ENCODE measurements at places on chromosomes 12 and 14. TPM values are rescaled to one million over a fixed set of nuclear protein-coding genes. Genes with fewer than 3 reads are reported as not detected.

The FGF6 gene
- total RNA-seq = not detected

The RTN1 gene
- under 0.01 TPM for total RNA-seq

The GLI1 gene
- total RNA-seq = 0.36 TPM

The FAM181A gene
- not detected for total RNA-seq

The NUP107 gene
- total RNA-seq = 78.5 TPM

The CLEC4D gene
- not detected for total RNA-seq

The RERGL gene
- not detected for total RNA-seq

The OTUB2 gene
- 4.4 TPM for total RNA-seq

The IRAK3 gene
- 9.0 TPM for total RNA-seq

The NDRG2 gene
- 2.3 TPM for total RNA-seq

The P2RX7 gene
- 48.0 TPM for total RNA-seq

The RIPK3 gene
- total RNA-seq = 3.7 TPM

The SPIC gene
- total RNA-seq = not detected

The PZP gene
- not detected for total RNA-seq

The ATN1 gene
- 8.6 TPM for total RNA-seq

The KIF26A gene
- 0.36 TPM for total RNA-seq

The SERPINA12 gene
- total RNA-seq = not detected

The TTC9 gene
- total RNA-seq = not detected

The KRT75 gene
- not detected for total RNA-seq

The ANP32D gene
- not detected for total RNA-seq

The BCL11B gene
- total RNA-seq = under 0.01 TPM

The EIF2S3B gene
- total RNA-seq = 1.3 TPM

The KLRC3 gene
- 0.33 TPM for total RNA-seq

The RDH5 gene
- 6.5 TPM for total RNA-seq

The EGLN3 gene
- 8.3 TPM for total RNA-seq

The FKBP3 gene
- 24.0 TPM for total RNA-seq

The CABP1 gene
- total RNA-seq = not detected

The FAM222A gene
- total RNA-seq = 3.3 TPM

The MSI1 gene
- not detected for total RNA-seq

The RD3L gene
- not detected for total RNA-seq

The TUNAR gene
- total RNA-seq = not detected

The DAO gene
- total RNA-seq = not detected

The LRP1-AS gene
- total RNA-seq = not detected

The PAX9 gene
- not detected for total RNA-seq

The SINHCAF gene
- 59.7 TPM for total RNA-seq

The EML5 gene
- total RNA-seq = 0.36 TPM

The MIPOL1 gene
- 9.6 TPM for total RNA-seq

The UBC gene
- 1,186 TPM for total RNA-seq

The HOXC6 gene
- not detected for total RNA-seq

The ASCL1 gene
- total RNA-seq = not detected

The PTCSC3 gene
- total RNA-seq = not detected

The CCDC197 gene
- not detected for total RNA-seq

The MANSC4 gene
- total RNA-seq = 0.36 TPM

The PARP2 gene
- total RNA-seq = 11.0 TPM

The EIF2B2 gene
- 56.0 TPM for total RNA-seq

The BCAT1 gene
- total RNA-seq = 2.5 TPM

The EXD2 gene
- 19.3 TPM for total RNA-seq

The MYH7 gene
- total RNA-seq = not detected

The PRPF39 gene
- 42.6 TPM for total RNA-seq

The RASSF9 gene
- total RNA-seq = under 0.01 TPM

The ACOT4 gene
- total RNA-seq = 5.5 TPM

The ATL1 gene
- total RNA-seq = 12.3 TPM

The MYL2 gene
- total RNA-seq = not detected

The PPP2R3C gene
- 33.6 TPM for total RNA-seq

The SMIM41 gene
- total RNA-seq = not detected

Data from melanocyte of skin (primary cell).